ENCODE measurements at places on chromosomes 13 and 19.

DNA sequence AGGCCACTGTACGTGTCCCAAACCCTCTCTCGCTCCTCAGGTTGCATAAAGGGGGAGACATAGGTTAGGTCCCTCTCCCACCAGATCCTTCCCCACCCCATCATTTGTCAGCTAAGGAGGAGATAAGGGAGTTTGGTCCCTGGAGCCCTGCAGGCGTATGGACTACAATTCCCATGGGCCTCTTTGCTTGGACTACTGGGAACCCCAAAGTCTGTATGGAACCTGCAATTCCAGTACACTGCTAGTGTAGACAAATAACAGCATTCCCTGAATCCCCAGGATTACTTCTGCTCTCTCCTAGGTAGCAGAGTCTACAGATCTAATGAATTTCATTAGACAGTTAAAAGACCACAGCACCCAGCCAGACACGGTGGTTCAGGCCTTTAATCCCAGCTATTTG is 16.0 kb upstream of the HSD17B14 start:
- DNase-seq = no peak

DNA sequence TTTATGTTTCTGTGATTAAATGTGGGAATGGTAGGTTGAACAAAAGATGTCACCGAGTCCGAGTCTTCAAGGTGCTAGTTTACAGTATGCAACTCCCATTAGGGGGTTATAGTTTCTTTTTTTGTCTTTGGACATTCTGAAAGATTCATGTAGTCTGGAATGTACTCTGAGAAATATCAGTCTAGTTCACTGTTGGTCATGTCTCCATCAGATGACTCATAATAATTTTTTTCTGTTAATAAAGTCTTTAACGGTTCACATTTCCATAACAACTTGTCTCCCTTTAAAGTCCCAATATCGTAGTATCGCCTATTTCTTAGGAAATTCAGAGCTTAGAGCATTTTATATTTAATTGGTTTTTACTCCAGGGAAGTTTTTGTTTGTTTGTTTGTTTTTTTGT is 13.5 kb upstream of the ESD start:
- no peak for DNase-seq

DNA sequence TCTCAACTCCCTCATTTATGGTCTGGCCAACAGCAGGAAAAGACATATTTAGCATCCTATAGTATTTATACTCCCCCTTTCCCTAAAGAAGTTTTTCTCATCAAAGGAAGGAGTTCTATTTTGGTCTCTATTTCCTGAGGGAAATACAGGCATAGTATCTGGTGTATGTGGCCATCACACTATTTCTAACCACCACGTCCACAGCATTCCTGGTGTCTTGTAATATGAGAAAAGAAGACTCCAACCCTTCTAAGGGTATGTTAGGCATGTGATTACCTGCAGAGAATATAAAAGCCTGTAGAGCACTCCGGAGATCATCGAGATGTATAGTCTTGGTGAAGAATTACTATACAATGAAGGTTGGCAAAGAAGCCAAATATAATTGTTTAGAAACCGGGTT is 137.4 kb downstream of the VWA8 start:
- no peak for DNase-seq

DNA sequence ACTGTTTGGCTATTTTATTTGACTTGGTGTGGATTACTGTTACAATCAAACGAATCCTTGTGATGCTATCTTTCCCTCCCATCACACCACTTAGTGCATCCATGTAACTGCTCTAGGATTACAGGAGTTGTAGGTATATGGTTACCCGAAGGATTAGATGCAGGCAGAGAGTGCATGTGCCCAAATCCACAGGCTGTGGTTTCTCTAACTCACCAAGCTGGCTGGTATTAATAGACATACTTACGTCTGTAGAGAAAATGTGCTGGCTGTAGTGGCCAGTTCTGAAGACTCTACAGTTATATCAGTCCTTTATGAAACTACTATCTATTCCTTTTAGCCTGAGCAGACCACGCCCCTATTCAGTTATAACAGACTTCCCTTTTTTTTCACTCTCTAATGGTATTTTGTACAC is 1.1 kb upstream of the HMGB1 start:
- DNase-seq = no peak

- DNase-seq = no peak
Measured at GRCh38 chr13:26934096-26934495, 173.5 kb upstream of the GPR12 start.

DNA sequence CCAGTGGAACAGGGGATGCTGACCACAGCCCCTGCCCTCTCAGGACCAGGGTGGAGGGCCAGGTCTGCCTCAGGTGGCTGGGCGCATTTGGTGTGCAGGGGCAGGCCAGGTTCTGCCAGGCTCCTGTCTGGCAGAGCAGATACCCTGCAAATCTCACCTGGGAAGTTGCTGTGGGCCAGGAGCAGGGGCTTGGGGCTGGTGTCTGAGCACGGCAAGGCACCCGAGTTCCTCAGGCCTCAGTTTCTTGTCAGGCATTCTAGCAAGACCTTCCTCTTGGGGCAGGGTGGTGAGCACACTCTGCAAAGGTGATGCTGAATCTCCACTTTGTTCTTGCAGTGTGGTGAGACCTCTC is 1.1 kb downstream of the CRTC1 start:
- no peak for DNase-seq

DNA sequence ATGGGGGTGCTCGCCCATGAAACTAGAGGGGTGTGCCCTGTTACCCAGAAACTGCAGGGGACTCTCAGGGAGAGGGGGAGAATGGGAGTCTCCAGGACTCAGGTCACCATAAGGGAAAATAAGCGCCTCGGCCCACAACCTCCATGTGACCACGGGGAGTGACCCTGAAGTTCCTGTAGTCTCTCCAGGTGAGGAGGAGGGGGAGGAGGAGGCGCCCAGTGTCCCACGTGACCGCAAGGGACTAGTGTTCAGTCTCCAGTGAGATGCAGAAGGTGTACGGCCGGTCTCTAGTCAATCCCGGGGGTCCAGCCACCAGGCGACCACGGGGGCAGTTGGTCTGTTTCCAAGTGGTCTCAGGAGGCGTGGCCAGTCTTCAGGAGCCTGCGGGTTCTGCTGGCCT is 16.0 kb downstream of the TM6SF2 start:
- DNase-seq = no peak

- DNase-seq = no peak
Measured at GRCh38 chr19:54626757-54627156, 3.5 kb upstream of the LILRB1 start.

DNA sequence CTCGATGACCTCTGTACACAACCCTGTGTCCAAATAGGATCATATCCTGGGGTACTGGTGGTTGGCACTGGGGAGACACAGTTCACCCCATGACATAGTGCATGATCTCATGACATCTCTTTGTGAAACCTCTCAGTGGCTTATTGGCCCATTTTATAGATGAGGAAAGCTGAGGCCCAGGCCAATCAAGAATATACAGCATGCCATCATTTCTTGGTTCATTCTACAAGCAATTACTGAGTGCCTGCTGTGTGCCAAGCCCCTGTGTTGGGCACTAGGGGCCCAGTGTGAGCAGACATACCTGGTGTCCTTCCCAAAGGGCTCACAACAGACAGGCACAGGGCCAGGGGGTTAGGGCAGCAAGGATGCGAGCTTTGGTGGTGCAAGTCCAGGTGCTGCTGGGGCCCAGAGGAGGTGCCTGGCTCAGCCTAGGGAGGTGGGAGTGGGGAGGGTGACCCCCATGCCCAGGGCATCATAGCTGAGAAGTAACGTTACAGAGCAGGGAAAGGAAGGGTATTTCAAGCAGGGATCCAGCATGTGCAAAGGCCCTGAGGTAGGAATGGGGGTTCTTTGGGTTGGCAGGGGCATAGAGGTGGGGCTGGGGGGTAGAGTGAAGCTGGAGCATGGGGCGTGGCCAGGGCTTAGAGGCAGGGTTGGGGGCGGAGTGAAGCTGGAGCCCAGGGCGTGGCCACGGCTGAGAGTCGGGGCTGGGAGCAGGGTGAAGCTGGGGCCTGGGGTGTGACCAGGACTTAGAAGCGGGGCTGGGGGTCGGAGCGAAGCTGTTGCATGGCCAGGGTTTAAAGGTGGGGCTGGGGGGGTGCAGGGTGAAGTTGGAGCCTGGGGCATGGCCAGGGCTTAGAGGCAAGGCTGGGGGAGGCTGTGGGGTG is 20.7 kb downstream of the COLGALT1 start:
- DNase-seq = peak; percentile 41

GRCh38 chr19:18637673-18638630 is 1.1 kb downstream of the KLHL26 start:
- DNase-seq = peak; percentile 23
